Type B pancreatic cell (in vitro differentiated cells): ENCODE measurements at places on chromosomes 3 and 15.

DNA sequence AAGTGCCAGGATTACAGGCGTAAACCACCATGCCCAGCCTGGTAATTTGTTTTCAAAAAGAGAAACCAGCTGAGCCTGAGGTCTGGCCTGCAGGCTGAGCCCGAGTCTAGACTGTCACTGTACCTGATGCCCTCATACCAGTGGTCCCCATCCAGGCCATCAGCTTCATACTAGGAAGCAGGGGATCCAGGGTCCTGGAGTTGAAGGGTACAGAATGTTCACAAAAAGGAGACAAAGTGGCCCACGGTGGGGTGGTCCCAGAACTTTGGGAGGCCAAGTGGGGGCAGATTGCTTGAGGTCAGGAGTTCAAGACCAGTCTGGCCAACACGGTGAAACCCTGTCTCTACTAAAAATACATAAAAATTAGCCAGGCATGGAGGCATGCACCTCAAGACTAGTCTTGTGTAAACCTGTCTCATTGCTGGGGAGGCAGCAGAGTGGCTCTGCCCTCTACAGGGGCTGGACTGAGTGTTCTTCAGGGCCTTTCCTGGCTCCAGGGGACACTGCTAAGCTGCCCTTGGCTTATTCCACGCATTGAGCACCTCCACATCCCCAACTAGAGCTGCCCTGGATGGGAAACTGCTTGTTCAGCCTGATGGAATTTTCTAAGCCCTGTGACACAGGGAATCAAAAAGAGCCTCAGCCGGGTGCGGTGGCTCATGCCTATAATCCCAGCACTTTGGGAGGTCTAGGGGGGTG, 7.9 kb upstream of the HHATL start:
- DNase-seq, result no peak

DNA sequence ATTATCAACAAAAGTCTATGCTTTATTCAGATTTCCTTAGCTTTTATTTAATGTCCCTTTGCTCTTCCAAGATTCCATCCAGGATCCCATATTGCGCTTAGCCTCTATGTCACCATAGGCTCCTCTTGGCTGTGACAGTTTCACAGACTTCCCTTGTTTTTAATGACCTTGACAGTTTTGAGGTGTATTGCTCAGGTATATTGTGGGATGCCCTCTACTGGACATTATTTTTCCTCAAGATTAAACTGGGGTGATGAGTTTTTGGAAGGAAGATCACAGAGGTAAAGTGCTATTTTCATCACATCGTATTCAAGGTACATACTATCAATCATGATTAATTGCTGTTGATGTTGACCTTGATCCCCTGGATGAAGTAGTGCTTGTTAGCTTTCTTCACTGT, 99.1 kb upstream of the SMAD3 start:
- no peak for DNase-seq

- DNase-seq, result no peak
Measured at GRCh38 chr15:75171408-75171807, 30.3 kb upstream of the C15orf39 start.

DNA sequence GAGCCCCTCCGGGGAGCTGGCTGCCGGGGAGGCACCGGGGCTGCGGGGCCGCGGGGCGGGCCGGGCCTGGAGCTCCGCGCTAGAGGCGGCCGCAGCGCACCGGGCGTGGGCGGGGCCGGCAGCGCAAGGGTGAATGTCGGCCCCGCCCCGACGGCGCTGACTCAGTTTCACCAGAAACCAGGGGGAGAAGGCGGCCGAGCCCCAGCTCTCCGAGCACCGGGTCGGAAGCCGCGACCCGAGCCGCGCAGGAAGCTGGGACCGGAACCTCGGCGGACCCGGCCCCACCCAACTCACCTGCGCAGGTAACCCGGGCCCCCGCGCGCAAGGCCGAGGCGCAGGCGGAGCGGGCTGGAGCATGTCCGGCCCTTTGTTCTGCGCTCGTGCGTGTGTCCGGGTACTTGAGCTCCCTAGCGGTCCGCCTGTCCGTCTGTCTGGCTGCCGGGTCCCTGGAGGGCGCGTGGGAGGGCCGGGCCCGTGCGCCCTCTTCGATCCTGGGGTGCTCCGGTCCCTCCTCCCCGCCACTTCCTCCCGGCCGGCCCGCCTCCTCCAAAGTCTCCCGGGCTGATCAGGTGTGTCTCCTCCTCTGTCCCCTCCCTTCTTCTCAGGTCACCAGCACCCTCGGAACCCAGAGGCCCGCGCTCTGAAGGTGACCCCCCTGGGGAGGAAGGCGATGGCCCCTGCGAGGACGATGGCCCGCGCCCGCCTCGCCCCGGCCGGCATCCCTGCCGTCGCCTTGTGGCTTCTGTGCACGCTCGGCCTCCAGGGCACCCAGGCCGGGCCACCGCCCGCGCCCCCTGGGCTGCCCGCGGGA, at the start of gene SPINT1:
SPINT1 (plus strand) TSS at position 164 of the 811 bp plus-strand sequence; CDS start at position 671, 507 bp downstream.
- DNase-seq, result no peak

GRCh38 chr3:50015918-50016317, 72.8 kb upstream of the RBM5 start:
- no peak for DNase-seq

GRCh38 chr3:151443583-151443982, 17.3 kb downstream of the IGSF10 start:
- no peak for DNase-seq

DNA sequence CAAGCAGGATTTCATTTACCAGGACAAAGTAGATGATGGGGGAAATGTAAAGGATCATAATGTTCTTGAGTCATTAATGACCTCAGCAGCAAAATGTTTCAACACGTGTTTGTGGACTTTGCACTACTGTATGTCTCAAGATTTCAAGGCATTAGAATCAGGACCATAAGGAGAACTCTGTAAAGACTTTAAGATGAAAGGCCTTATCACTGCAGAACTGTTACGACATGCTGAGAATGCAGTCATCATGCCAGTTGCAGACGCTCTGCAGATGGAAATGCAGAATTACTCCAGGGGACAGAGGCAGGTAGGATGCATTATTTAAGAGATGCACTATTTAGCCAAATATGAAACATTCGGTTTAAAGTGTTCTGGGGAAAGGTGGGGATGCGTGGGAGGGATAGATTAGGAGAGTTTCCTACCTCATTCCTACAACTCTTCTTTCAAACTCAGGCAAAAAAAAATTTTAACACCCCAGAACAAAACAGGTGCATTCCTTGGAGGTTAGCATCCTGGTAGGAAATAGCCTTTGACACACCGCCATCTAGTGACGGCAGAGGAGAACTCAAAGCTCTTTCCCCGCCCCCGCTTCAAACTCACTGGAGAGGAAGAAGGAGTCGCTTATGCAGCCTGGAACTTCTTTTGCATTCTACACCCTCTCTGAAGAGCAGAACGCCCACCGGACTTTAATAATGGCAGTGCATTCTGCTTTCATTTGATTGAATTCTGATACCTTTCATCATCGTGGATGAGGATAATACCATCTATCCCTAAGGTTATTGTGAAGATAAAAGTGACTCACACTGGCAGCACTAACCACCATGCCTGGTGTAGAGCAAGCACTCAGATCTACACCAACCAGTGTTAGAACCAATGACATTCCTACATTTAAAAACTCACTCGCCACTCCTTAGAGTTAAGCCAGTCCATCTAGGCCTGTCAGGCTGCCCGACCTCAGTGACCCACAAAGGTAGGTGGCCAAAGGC, 43.1 kb upstream of the TOPAZ1 start:
- DNase-seq, result no peak

- DNase-seq, result no peak
Measured at GRCh38 chr3:23114432-23114831, 88.7 kb upstream of the UBE2E2 start.

GRCh38 chr15:49145651-49146609, 9.5 kb downstream of the COPS2 start:
- no peak for DNase-seq

GRCh38 chr3:22585504-22585903, 617.6 kb upstream of the UBE2E2 start:
- DNase-seq, result no peak

DNA sequence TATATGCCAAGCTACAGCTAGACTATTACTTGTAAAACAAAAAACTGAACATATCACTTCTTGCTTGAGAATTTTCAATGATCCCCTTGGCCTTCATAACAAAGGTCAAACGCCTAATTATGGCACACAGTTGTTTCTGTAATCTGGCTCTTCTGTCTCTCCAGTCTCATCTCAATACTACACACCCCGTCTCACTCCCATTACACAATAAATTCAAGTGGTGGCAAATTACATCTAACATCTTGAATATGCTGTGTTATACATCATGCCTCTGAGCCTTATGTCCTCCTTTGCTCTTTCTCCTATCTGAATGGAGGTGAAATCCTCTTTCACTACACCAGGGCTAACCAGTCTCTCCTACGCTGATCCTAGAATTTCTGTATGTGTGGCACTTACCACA, 140.4 kb downstream of the TBL1XR1 start:
- no peak for DNase-seq

GRCh38 chr3:45098310-45098709, 47.9 kb downstream of the CDCP1 start:
- DNase-seq, result no peak

- DNase-seq, result no peak
Measured at GRCh38 chr3:134419214-134419959, 45.1 kb upstream of the AMOTL2 start.

DNA sequence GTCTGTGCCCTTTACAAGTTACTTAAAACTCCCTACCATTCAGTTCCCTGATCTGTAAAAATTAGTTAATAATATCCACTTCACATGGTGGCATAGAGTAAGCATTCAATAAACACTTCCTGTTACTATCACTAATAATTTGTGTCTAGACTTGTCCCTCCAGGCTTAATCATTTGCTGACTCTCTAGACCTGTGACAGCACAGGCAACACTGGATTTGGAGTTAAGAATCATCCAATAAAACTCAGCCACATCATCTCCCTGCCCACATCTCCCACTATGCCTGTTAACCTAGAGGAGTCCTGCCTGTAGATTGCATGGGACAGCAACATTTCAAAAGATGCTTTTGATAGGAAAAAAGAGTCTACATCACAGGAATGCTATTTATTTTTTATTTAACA, 564.6 kb downstream of the MFSD1 start:
- no peak for DNase-seq

DNA sequence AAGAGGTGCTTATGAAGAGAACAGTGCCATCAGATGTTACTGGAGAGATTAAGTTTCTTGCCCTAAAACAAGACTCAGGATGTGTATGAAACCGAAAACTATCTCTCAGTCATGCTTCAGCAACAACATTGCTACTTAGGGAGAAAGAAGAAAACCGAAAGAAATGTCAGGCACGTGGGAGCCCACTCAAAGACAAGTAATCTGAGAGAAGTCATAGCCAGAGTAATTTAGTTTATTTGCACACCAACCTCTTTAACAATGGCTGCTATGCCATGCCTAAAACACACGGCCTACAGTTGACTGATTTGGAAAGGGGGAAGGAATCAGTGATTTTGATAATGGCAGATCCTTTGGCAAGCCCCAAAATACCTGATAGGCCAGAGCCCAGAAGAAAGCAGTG, 162.9 kb downstream of the TIGIT start:
- DNase-seq, result no peak

- DNase-seq, result no peak
Measured at GRCh38 chr3:377158-377561, 180.6 kb downstream of the CHL1 start.

DNA sequence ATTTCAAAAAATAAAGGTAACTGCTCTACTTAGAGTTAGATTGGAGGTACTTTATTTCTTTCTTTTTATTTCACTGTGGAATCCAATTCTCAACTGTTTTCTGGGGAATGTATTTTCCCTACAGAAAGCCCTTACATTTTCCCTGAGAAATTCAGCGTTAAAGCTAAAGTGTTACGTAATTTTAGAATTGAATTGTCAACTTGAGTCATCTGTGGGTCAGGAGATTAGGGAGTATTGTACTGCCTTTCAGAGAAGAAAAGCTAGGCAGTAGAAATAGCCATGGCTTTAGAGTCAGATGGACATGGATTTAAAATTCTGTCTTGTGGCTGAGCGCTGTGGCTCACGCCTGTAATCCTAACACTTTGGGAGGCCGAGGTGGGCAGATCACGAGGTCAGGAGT, 728.6 kb downstream of the ROBO1 start:
- DNase-seq, result no peak

GRCh38 chr3:47377186-47377585, 3.6 kb upstream of the PTPN23 start:
- no peak for DNase-seq

DNA sequence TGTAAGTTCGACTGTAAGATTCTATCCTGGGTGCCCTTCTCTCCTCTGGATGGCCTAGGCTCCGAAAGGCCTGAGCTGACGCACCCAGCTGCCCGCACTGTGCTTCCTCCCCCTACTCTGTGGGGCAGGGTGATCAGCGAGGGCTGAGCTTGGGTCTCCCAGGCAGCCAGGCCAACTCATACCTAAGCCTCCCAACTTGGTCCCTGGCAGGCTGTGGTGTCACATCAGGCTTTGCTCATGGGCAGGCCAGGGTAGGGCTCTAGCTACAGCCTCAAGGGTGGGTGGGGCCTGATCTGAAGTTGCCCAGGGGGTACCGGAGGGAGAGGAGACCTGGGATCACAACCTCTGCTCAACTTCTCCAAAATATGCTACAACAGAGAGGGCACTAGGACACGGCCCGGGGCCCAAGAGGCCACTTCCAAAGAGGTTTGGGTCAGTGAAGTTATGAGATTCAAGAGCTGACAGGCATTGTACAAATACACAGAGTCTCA, 123.1 kb downstream of the ADCY5 start:
- DNase-seq, result no peak

DNA sequence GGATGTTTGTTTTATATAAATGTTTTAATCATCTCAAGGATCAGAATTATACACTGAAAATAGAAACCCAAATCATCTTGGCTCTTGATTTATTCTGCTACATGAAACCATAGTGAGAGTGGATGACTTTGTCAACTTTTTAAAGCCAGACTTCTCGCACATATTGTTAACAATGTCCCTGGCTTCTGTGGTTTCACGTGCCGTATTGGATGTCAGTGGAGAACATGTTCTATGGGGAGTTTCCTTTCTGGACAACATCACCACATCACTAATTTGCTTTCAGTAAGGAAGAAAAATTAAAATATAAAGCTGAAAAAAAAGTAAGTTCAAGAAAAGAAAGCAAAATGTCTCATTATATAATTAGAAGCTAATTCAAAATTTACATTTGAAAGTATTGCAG, 297.1 kb upstream of the MME start:
- DNase-seq, result no peak

- no peak for DNase-seq
Measured at GRCh38 chr15:101062063-101062462, 142.9 kb downstream of the LRRK1 start.

DNA sequence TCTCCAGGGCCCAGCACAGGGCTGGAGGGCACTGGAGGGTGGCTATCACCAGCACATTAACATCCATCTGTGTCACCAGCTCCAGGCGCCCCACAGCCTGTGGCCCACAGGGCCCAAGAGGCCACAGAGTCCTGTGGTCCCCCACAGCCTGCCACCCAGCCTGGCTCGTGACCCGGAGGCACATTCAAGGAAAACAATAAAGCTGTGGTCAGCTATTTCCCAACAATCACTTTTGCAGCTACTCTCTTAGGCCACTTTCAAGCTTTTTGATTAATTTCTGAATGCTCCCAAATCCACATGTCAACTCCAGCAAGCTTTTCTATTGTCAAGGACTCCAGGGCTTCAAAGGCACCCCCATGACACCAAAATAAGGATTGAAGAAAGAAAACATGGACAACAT, 16.7 kb downstream of the IDH2 start:
- no peak for DNase-seq

GRCh38 chr3:96813134-96813819, 1.1 kb upstream of the EPHA6 start:
- peak; percentile 90 for DNase-seq
